ENCODE measurements at places on chromosomes 11 and 22.

DNA sequence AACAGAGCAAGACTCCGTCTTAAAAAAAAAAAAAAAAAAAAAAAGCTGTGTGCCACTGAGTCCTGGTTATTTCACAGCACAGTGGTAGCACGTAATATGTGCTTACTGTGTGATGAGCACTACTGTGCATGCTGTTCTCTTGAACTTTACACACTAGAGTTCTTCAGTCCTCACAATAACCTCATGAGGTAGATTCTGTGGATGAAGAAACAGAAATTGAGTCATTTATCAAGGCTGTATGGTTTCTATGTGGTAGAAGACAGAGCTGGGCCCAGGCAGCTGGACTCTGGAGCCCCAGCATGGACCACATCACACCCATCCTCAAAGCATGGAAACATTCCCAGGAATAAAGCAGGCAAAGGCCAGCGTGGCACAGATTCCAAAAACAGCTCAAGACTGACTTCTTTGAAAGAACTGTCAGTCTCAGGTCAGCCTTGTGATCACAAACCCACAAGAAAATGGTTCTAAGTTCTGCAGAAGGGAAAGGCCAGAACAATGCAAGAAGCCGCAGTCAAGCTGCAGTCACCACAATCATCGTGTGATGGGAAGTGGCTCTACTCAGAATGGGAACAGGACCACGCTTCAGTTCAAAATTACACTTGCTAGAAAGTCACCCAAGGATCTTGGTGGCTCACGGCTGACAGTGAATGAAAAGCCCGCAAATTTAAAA lies 49.5 kb downstream of the MICAL3 start:
- DNase-seq = no peak

GRCh38 chr11:71064702-71065515 lies 187.5 kb downstream of the SHANK2 start:
- DNase-seq = no peak

- no peak for DNase-seq
Observed at GRCh38 chr22:47806894-47807293, 1044.4 kb downstream of the TBC1D22A start.

DNA sequence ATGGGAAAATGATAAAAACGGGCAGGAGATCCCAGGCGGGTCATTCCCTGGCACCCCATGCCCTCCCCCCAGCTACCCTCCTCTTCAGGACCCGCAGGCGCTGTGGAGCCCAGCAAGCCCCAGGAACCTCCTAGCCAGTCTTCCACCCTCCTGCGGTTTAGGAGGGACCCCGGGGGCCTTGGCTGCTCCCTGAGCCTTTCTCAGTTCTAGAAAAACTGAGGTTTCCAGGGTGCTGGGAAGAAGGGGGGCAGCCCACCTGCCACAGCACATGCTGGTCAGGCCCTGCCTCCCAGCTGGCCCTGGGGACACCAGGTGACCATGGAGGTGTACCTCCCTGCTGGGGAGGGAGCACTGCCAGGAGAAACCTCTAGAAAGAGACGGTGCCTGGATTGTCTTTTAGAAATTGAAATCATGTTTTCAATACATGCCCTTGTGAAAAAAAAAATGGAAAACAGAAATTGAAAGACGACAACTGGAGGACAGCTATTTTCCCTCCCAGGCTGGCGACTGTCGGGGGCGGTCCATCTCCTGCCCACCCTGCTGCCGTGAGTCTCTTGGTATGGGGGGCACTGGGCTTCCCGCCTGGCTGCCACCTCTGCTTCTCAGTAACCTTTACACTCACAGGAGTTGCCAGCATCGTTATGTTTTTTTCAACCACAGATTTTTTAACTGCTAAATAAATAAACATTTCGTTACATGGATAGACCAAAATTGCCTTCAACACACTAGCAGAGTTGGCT lies 398.5 kb downstream of the TBC1D22A start:
- peak; percentile 8 for DNase-seq

- DNase-seq = no peak
Observed at GRCh38 chr11:58495906-58496305, 12.0 kb downstream of the OR5B21 start.

DNA sequence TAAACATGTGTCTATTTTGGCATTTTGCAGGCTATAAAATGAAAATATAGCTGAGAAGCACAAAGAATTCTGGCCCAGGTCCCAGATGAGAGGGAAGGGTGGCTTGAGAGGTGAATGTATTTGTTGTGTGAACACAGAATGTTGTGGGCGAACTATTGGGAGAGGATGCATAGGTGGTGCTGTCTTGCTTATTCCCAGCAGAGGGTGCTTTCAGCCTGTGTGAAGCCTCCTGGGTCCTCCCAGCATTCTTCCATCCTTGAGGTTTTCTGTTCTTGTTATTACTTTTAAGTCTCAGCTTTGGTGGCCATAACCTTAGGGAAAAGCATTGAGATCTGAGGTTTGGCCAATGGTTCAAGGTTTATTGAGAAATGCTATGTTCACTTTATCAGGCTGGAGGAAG lies 108.7 kb upstream of the SNX19 start:
- DNase-seq = no peak

DNA sequence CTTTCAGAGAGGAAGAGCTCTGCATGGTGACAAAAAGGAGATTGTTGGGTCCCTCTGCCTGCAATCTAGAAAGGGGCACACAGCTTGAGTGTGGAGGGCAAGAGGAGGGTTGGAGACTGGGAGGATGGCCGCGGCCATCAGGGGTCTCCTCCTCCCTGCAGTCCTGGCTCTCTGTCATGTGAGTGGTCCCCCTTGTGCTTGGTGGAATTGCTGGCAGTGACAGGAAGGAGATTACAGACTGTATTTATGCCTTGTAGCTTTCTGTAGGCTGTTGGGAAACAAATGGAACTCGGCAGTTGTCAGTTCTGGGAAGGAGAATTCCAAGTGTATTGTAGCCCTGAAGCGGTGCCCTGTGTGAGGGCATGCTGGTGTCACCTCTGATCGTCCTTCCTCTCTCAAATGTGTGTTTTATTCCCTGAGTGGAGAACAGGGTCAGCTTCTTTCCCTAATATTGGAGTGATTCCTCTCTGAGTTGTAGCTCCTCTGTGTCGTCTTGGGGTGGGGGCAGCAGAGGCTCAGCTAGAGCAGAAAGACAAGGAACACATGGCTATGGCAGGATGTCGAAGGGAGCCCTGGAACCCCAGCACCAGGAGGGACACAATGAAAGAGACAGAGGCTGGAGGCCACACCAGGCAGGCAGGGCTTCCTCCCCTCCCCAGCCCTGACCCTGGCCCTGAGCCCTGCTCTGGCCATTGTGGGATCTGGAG lies 163.1 kb downstream of the PKNOX2 start:
- DNase-seq = no peak

DNA sequence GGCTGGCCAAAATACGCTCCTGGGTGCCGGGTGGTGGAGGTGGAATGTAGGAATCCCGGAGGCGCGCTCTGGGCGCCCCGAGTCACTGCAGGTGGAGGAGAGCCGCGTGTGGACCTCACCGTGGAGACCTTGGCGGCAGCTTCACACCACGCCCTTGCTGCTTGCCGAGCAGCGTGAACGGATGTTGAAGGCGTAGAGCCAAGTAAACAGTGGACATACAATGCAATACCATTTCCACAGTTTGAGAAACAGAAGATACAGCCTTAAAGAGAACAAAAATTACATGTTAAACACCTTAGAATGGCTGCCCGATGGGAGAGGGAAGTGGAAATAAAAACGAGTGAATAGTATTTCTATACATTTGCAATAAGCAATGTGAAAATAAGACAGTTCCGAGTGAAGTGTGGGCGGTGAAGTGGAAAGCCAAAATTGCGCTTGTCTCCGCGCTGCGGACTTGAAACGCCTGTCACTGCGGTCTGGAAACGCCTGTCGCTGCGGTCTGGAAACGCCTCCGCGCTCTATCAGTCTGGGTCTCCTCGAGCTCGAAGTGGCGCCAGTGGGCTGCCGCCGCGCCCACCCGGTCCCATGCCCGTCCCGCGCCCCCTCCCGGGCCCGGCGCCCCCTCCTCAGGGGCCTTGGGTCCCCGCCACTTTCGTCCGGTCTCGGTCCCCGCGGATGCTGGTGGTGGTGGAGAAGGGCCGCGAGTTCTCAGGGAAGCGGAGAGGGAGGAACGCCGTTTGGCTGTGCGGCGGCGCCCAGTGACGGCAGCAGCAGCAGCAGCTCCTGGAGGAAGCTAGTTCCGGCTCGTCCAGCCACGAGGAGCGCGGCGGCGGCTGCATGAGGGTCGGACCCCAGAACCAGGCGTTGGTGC lies 1.6 kb downstream of the NCR3LG1 start:
- DNase-seq = peak; percentile 77

GRCh38 chr22:47604563-47604962 lies 842.1 kb downstream of the TBC1D22A start:
- DNase-seq = no peak
